Activated naive CD4-positive, alpha-beta T cell treated with anti-CD3 and anti-CD28 coated beads, Interleukin-2, amount 50 U/mL, for 16 hours (primary cell): ENCODE measurements at places on chromosomes 3 and 15.

- peak; percentile 72 for DNase-seq
Measured at GRCh38 chr15:82530606-82531379, 9.5 kb downstream of the RPS17 start.

DNA sequence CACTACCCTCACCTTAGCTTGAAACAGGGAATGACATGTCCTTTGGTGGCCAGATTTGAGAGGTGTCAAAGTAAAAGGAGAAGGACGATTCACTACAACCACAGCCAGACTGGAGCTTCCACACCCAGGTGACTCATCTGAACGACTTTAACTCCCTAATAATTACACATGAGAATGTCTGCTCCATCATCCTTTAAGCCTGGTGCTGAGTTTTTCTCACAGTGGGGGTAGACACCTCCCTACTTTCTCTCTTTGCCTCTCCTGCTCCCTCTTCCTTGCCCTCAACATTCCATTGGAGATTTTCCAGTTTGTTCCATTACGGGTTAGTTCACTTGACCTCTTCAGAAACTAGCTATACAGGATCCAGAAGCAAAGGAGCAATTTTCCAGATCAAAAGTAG, 154.3 kb upstream of the BHLHE40 start:
- no peak for DNase-seq

GRCh38 chr15:51270706-51271105, 67.7 kb downstream of the CYP19A1 start:
- DNase-seq: no peak

DNA sequence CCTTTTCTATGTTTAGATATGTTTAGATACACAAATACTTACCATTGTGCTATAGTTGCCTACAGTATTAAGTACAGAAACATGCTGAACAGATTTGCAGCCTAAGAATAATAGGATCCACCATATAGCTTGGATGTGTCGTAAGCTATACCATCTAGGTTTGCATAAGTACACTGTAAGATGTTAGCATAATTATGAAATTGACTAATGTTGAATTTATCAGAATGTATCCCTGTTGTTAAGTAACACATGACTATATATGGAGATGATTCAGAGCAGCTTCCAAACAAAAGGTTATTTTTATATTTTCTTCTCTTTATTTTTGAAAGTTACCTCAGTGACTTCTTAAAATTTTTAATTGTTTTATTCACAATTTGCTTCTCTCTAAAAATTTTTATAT, 2.4 kb downstream of the SLC28A2 start:
- no peak for DNase-seq

DNA sequence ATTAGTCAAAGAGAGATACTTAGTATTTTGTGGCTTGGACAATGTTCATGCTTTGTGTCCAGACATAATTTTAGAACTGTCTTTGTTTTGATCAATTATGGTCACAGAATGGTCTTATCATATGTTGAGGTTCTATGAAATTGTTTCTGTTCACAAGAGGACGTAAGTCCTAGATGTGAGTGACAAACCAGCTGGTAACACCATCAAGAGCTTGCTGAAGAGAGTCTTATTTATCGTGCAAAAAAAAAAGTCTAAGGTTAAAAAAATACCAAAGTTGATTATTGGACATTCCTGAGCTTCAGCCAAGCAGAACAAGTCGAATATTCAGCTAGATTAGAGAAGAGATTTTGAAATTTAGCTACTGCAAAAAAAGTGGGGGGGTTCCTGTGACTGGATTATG, 495.9 kb upstream of the NAALADL2 start:
- no peak for DNase-seq

GRCh38 chr3:138093721-138094120, 21.7 kb downstream of the DZIP1L start:
- no peak for DNase-seq

DNA sequence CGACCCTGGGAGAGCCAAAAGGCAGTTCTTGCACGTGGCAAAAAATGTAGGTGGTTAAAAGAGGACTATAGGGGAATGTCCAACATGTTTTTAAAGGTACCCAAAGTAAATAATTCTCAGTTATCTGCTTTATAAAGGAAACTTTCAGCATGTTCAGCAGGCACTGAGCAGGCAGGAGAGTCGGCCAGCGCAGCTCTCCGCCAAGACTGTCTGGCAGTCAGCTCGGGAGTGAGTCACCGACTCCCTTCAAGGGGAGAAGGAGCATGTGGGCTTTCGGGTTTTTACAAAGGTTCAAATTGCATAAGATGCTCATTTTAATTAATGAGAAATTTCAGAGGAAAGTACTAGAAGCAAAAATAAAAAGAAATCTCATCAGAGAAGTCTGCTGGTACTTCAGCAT, 7.0 kb downstream of the GABRA5 start:
- no peak for DNase-seq

DNA sequence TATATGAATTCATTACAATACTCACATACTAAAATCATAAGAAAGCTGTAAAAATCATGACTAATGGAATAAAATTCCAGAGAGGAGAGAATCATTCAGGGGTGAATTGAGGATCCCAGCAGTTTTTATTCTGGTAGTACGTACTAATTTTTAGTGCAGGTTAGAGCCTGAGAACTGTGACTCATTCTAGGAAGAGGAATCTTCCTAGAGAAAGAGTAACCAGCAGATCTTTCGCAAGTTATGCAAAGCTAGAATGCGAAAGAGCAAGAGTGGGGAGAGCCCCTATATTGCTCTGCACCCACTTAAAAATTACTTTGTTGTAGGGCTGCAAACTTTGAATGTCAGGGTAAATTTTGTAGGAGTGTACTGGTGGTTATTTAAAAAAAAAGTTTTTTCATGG, 303.6 kb upstream of the ARPP21 start:
- DNase-seq: no peak

- peak; percentile 52 for DNase-seq
Measured at GRCh38 chr15:52112203-52112750, 298 bp downstream of the BCL2L10 start.

DNA sequence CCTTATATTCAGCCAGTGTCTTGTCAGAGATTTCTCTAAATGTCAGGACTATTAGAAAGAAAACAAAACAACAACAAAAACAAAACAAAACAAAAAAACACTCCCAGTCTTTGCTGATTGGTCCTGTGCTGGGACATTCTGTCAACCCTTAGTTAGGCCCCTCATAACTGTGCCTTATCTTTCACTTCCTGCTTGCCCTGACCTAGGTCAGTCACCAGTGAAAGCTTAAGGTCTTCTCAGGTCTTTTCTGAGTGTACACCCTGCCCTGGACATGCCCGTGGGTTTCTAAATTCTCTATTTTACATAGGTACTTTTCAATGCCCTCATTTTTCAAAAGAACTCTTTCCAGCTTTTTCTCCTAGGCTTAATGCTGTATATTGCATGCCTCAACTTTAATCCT, 454.1 kb downstream of the GRM7 start:
- DNase-seq: no peak

DNA sequence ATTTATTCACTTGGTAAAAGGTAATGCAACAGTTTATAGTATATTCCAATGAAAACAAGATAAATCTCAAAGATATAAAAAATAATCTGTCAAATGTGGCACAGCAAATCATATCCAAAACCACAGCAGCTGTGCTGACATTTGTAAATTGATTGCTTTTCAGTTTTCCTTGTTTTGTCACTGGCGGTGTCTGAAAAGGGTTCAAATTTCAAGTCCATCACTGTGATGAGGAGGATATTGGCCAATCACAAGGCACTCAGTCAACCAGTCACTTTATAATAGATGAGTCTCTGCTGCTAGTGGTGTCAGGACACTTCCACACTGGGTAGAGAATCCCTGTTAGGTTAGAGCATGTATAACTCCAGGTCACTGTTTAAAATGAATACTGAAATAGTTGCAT, 154.8 kb downstream of the SLC9A9 start:
- no peak for DNase-seq

- no peak for DNase-seq
Measured at GRCh38 chr15:80568876-80569605, 126.1 kb upstream of the ABHD17C start.
